T1000 (cell line): ENCODE measurements at places on chromosomes 2 and 18.

GRCh38 chr2:108193251-108193650, 46.5 kb upstream of the SULT1C3 start:
- DNase-seq, result no peak

DNA sequence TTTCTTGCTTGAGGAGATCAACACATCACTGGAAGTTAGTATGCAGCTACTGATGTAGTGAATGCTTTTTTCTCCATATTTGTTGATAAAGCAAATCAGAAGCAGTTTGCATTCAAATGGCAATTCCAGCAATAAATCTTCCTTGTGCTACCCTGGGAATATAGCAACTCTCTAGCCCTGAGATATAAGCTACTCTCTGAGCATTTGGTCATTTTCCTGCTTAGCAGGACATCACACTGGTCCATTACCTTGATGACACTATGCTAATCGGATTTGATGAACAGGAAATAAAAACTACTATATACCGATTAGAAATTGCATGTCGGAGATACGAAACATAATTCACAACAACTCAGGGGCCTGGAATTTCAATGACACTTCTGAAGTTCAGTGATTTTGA, 152.7 kb downstream of the CBLN2 start:
- no peak for DNase-seq

DNA sequence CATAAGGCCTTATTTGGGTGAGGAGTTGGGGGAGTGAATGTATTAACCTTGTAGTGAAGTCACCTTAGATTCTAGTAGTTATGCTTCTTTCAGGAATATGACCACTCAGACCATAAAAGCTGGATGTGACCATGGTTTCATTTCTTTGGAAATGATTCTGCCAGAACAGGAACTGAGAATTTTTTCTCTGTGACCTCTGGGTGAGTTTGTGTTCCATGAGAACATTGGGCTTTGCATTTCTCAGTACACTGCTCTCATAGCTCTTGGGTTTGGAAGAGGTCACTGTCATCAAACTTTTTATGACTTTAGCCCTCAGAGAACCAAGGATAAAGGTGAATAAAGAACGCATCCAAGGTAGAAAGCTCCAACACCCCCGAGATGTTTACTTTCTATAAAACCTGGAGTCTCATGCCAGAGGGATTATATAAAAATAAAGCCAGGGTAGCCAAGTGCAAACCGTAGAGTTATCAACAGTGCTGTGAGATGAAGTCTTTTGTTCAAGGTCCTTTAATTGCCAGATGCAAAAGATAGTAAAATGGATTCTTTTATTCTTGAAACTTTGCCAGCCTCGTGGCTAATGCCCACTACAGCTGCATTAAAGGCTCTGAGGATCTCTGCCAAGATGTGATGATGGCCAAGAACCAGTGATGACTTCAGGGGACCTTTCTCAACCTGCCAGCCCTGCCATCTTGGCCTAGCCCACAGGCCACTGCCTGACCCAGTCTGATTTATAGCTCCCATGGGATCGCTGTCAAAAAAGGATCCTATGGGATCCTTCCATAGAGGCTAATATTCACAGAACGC, 27.8 kb upstream of the MAT2A start:
- DNase-seq, result peak; percentile 2

DNA sequence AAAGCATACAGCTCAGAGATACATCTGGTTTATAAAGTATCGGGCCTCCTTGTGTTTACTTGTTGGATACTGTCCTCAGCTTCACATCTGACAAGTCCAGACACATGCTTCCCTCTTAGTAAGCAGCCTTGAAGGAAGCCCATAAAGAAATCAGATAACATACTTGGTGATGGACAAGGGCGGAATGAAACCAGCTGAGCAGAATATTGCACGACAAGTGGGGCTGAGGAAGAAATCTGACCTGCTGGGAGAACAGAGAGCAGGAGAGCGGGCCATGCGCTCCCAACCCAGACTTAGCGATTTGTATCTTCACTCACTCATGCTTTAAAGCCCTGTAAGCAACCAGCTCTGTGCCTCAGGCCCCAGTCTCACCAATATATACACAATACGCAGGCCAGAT, 208.4 kb downstream of the CDH20 start:
- no peak for DNase-seq

- DNase-seq, result no peak
Observed at GRCh38 chr2:3279236-3279960, 98.2 kb downstream of the EIPR1 start.
